AG08395 (cell line): ENCODE measurements at places on chromosomes 6 and 20.

GRCh38 chr6:95266537-95267258, 310.6 kb upstream of the MANEA start:
- no peak for DNase-seq

GRCh38 chr6:42791706-42792320, 10.0 kb downstream of the BICRAL start:
- no peak for DNase-seq

GRCh38 chr6:56742122-56742791, 99.6 kb upstream of the DST start:
- no peak for DNase-seq

DNA sequence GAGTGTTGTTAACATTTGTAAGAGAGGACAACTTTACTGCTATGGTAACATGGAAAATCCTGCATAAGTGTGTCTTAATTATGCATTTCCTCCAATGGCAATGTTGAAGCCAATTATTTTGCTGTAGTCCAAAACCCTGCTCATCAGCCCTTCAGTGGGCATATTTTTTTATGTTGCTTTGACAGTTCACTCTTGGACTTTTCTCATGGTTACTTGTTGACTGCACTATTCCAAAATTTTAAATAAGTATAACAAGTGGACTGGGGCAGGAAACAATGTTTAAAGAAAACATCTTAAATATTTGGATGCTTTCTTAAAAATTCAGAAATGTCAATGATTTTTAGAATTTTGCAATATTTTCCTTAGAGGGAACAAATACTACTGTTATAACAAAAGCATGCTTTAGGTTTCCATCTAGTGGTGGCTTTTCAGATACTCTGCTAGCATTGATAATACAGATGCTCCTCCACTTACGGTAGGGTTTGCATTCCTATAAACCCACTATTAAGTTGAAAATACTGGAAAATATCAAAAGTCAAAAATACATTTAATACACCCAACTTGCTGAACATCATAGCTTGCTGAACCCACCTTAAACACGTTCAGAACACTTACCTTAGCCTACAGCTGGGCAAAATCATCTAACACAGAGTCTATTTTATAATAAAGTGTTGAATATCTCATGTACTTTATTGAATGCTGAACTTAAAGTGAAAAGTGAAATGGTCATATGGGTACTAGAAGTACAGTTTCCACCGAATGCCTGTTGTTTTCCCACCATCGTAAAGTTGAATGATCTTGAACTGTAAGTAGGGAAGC, 86.4 kb downstream of the ADGRG6 start:
- peak; percentile 38 for DNase-seq

DNA sequence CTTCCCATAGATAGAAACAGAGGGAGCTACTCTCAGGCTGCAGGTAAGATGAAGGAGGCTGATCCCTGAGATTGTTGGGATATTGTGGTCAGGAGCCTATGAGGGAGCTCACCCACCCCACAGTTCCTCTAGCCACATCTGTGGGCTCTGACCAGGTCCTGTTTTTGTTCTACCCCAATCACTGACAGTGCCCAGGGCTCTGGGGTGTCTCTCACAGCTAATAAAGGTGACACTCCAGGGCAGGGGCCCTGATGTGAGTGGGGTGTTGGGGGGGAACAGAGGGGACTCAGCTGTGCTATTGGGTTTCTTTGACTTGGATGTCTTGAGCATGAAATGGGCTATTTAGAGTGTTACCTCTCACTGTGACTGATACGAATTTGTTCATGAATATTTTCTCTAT, 2.8 kb downstream of the HLA-F start:
- DNase-seq: no peak

GRCh38 chr6:14559746-14560536, 442.4 kb downstream of the CD83 start:
- no peak for DNase-seq

DNA sequence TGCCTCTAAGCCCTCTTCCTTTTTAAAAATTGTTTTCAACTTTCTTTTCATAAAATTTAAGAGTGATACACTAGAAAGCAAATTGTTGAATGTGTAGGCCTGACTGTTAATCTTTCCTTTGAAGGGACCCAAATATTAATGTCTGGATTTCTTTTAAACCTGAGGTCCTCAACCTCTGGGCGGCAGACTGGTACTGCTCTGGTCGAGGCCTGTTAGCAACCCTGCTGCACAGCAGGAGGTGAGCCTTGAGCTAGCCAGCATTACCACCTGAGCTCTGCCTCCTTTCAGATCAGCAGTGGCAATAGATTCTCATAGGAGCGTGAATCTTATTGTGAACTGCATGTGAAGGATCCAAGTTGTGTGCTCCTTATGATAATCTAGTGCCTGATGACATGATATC, 191.2 kb downstream of the MANEA start:
- DNase-seq: no peak

DNA sequence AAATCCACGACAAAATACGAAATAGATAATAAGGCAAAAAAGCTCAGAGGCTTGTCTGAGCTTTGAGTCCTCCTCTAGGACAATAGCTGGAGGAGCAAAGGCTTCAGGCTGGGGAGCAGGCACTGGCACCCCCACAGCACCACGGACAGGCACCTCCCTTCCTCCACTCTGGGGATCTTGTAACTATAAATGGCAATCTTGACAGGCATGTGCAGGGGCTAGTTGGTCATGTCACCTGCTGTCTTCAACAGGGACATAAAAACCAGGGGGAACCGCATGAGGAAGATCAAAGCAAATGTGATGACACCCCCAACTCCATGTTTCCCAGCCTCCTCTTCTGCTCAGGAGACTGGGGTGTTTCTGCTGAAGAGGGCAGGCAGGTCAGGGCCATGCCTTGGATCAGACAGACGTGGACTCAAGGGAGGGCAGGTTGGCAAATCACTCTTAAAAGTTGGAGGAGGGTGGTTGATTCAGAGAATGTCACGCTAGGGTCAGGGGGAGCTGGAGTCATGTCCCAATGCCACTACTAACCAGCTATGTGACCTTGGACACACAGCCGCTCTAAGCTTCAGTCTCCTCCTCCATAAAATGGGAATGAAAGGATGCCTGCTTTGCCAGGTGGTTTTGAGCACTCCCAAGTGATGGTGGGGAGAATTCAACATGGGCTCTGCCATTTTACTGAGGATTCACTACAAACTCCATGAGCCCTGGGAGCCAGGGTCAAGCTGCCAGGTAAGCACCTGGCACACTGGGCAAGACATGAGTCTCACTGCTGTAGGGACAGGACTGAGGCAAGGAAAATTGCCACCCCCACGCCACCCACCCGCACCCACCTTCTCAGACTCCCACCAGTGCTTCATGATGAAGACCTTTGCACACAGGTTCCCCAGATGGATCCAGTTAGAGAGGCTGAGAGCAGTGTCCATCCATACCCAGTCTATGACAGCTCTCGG, 48.0 kb downstream of the NPEPL1 start:
- DNase-seq: no peak

GRCh38 chr6:160013987-160014868, 45.3 kb downstream of the IGF2R start:
- no peak for DNase-seq

DNA sequence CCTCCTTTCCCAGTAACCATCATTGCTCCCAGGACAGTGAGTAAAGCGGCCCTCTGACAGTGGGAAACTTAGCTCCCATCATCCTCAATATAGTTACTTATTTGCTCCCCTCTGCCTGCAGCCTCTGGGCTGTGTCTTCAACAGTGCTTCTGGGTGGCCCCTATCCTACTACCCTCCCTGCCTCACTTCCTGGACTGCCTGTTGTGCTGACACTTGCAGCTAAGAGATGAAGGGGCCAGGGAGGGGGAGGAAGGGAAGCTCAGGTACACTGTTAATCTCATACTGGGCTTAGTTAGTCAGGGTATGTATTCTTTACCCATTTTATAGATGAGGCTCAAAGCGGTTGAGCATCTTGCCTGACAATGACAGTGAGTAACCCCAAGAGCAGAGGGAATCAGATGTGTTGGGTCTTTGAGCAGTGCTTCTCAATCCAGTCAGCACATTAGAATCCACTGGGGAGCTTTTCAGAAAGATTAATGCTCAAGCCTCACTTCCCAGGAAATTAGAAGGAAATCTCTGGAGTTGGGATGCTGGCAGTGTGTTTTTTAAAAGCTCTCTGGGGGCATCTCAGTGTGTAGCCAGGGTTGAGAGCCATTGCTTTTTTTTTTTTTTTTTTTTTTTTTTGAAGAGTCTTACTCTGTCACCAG, 27.1 kb upstream of the KCNK5 start:
- DNase-seq: no peak

GRCh38 chr20:20630551-20630950, 81.9 kb downstream of the RALGAPA2 start:
- no peak for DNase-seq

- no peak for DNase-seq
These were observed 74.0 kb downstream of the PTPRA start for GRCh38 chr20:2946988-2947961.

GRCh38 chr20:1509237-1509636, 18.0 kb upstream of the SIRPB2 start:
- peak; percentile 62 for DNase-seq

GRCh38 chr20:49808753-49809152, 3.9 kb upstream of the SLC9A8 start:
- DNase-seq: no peak
